Central memory CD4-positive, alpha-beta T cell (primary cell): ENCODE measurements at places on chromosomes 3 and 15.

GRCh38 chr3:170815936-170816335 is 54.1 kb downstream of the RPL22L1 start:
- no peak for DNase-seq

DNA sequence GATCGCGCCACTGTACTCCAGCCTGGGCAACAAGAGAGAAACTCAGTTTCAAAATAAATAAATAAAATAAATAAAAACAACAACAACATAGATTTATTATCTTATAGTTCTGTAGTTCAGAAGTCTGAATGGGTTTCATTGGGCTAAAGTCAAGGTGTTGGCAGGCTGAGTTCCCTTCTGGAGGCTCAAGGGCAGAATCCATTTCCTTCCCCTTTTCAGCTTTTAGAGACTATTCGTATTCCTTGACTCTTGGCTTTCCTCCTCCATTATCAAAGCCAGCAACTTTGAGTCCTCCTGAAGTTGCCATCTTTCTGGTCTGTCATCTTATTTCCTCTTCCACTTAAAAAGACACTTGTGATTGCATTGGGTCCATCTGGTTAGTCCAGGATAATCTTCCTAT is 12.1 kb downstream of the BLM start:
- DNase-seq, result no peak

GRCh38 chr15:43776718-43777266 is at the start of gene ELL3:
TSS of gene ELL3 (minus strand) at chr15:43776966. CDS start at chr15:43776901, 65 bp downstream.
- DNase-seq, result peak; percentile 73

DNA sequence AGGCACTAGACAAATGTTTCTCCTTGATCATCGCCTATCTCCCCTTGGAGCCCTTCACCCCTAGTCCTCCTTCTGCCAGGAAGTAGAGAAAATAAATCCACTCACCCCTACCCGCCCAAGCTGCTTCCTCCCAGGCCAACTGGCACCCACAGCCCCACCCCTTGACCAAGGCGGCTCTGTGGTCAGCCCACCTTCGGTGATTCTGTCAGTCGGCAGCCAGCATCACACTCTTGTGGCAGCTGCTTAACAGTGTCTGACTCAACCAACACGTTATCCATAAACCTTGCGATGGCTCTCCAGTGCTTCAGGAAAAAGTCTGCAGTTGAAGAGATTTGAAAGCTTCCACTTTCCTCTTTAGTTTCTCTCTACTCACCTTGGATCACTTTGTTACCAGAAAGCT is 7.6 kb downstream of the SHF start:
- DNase-seq, result no peak

- DNase-seq, result no peak
These were observed 63.5 kb downstream of the FSIP1 start for GRCh38 chr15:39719109-39719508.

DNA sequence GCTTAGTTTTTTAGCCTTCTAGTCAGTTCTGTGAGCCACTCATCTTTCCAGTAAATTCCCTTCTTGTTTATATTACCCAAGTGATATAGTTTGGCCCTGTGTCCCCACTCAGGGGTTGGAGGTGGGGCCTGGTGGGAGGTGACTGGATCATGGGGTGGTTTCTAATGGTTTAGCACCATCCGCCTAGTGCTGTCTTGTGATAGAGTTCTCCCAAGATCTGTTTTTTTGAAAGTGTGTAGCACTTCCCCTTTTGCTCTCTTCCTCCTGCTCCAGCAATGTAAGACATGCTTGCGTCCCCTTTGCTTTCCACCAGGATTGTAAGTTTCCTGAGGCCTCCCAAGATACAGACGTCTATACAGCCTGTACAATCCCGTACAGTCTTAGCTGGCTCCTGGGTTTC is 53.7 kb upstream of the INO80 start:
- DNase-seq, result no peak

GRCh38 chr15:101286471-101287114 is 8.5 kb downstream of the SNRPA1 start:
- no peak for DNase-seq

DNA sequence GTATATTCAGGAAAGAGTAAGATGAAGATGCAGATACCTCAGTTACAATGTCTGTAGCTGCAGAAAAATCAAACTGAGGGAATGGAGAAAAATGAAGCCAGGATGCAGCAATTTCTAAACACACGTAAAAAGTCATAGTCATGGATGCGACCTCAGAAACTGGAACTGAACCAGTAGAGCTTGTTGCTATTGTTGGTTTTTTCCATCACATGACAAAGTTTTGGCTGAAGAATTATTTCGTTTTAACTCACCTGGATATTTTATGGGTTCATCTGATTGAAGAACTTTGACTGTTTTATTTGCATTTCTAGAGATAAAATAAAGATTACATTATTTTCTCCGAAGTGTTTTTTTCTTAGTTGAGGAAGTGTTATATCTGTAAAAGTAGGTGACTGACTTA is 591.2 kb downstream of the ZBBX start:
- DNase-seq, result no peak

DNA sequence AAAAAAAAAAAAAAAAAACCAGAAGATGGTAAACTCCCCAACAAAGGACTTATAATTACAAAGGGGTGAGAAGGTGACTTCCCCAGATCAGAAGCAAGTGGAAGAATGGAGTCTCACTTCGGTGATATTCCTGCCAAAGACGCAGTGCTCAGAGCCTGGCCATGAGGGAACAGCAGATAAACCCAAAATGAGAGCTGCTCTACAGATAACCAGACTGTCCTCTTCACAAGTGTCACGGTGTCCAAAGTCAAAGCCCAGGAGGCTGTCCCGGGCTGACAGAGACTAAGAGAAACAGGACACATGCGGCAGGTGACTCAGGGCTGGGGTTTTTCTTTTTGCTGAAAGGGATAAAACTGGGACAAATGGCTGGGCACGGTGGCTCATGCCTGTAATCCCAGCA is 48.8 kb downstream of the HMCES start:
- DNase-seq, result no peak

GRCh38 chr3:23239211-23240068 is 36.3 kb downstream of the UBE2E2 start:
- no peak for DNase-seq

DNA sequence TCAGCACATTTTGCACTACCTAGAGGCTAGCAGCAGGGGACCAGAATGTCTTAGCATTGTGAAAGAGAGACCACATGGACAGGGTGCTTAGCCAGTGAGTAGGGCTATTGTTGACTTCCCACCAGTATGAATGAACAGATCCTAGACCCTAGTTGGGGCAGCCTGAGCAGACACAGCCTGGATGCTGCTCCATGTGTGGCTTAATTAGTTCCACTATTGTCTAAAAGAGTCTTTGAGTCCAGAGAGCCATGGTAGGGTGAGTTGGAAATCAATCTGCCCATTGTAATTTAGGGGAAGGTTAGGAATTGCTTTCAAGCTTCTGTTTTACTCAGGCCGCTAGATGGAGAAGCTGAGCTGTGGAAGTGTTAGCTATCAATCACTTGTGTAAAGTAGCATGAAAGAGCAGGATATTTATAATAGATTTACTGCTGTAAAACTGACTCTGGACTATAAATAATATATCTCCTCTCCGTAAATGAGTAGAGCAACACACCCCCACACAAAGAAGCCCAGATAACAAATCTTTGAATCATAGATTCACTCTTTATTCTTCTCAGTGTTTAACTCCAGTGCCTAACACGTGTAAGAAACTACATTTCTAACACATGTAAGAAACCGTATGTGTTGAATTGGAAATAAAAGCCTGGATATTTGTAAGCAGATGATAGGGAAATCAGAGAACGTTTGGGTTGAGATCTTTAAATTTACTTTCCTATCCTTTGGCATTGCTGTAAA is 4.1 kb upstream of the GCSAM start:
- no peak for DNase-seq

DNA sequence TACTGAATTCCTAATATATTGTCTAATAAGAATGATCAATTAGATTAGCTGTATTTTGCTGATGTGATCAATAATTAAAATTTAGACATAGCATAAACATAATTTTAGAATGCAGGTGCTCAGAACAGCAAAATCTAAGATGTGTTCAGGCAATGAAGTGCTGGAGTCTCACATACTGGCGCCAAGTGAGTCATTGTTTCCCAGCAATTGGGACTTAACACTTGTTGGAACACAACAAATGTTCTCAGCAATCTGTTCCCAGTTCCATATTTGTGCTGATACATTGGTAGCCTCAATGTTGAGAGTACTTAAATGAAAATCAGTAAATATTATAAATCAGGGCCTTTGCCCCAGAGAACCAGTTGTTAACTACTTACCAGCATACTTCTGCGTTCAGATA is 619.0 kb downstream of the ROBO1 start:
- DNase-seq, result no peak

- DNase-seq, result no peak
These were observed 4.2 kb downstream of the TEX264 start for GRCh38 chr3:51675201-51675611.

DNA sequence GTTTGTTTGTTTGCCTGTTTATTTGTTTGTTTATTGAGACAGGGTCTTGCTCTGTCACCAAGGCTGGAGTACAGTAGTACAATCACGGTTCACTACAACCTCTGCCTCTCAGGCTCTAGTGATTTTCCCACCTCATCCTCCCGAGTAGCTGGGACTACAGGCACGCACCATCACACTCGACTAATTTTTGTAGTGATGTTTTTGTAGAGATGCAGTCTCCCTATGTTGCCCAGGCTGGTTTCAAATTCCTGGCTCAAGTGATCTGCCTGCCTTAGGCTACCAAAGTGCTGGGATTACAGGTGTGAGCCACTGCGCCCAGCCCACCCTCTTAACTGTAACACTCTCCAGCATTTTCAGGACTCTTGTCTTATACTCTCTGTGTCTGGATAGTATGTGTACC is 26.7 kb downstream of the PLD1 start:
- no peak for DNase-seq

GRCh38 chr3:98821063-98821462 is 57.9 kb downstream of the ST3GAL6 start:
- DNase-seq, result no peak

DNA sequence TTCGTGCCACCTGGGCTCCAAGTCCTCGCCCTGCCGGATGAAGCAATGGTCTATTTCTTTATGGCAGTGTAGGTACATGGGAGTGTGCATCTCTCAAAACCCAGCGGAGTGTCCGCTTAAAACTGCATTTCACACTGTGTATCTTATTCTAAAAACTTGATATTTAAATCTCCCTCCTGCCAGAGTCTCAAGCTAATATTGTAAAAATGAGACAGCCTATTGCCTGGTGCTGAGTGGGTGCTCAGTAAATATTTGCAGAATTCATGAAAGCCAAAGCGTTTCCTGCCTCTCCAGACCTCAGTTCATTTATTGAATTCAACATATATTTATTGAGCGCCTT is 330 bp upstream of the TBC1D2B start:
- DNase-seq, result no peak

DNA sequence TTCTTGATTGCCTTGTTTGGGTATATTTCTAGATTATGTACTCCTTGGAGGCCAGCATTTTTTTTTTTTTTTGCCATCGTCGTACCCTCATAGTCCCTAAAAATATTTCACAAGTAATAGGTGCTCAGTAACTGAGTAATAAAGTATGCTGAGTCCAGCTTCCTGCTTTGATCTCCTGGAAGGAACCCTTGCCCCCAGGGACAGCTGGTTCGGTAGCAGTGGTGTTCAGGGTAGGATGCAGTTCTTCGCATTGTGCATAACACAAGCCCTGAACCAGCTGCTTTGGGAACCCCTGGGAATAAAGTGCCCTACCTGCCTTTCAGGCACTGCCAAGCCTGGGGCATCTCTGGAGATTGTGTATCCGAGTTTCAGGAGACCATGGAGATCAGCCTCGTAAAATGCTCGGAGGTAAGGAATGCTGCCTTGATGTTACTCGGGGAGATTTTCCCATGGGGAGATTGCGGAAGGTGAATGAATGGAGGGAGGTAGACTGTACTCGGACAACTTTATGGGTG is 7.6 kb downstream of the MYZAP start:
- no peak for DNase-seq

DNA sequence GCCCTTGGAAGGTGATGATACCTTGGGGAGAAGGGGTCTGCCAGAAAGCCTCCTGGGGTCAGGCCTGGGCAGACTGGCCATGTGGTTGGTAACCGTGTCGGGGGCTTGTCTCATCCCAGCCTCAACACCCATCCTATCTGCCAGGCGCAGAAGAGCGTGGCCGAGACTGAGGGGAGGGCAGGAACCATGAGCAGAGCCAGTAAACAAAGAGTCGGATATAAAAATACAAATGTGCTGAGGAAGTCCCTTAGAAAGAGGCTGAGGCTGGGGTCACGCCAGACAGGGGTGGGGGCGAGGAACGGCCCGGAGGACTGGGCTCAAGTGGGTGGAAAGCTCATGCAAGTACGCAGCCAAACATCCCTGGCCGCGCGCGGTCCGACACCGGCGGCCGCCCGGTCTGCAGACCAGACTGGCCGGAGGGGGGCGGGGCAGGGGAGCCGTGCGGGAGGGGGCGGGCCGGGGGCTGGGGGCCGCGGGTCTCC is 1.9 kb downstream of the CAMK2N2 start:
- no peak for DNase-seq

GRCh38 chr15:98649472-98650416 is 1.4 kb downstream of the IGF1R start:
- peak; percentile 23 for DNase-seq

DNA sequence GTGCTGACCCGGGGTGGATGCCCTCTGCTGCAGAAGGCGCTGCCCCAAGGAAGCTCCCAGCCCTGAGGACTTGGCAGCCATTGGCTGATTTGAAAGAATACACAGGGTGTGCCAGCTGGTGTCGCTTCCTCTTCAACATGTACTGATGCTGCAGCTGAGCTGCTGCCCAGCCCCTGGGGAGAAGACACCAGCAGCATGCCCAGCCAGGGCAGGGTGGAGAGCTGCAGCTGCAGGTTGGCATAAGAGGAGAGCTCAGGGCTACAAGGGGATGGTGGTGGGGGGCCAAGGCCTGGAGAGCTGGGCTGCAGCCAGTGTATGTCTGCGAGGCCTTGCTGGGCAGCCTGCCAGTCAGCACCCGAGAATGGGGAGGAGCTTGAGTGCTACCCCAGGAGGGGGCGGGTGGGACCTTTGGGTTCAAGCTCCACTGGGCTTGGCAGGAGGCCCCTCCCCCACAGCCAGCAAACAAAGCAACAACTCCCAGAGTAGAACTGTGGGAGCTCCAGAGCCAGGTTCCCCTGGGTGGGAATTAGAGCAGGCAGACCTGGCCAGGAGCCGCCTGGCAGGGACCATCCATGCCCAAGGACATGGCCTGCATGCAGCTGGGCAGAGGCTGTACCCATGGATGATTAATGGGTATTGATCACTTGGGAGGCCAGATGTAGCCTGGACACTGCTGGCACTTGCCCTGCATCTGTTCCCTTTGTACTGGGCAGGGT is 9.2 kb upstream of the SEMA4B start:
- no peak for DNase-seq

GRCh38 chr15:81155375-81156218 is 21.5 kb downstream of the CFAP161 start:
- no peak for DNase-seq

DNA sequence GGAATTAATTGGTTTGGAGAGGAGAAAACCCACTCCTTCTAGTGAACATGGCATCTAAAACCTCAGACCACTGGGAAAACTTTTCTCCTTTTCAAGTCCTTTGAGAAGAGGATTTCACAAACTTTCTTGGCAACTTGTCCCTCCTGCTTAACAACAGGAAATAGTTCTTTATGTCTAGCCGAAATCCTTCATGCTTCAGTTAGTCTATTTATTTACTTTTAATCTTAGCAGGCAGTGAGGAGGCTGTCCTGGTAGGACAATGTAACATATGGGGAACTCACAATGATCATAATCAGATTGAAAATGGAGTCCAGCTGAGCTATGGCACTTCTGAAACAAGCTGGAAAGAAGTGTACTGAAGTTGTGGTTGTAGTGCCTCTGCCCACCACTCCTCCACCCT is 50.6 kb downstream of the KY start:
- DNase-seq, result no peak

- no peak for DNase-seq
These were observed 95.2 kb downstream of the CLDN1 start for GRCh38 chr3:190227064-190227463.

GRCh38 chr3:68483041-68483440 is 449.3 kb downstream of the TAFA4 start:
- DNase-seq, result no peak
